ENCODE measurements at places on chromosomes 1 and 21.
A peak's percentile ranks its signal among the peaks of the same experiment; 100 is the strongest.

DNA sequence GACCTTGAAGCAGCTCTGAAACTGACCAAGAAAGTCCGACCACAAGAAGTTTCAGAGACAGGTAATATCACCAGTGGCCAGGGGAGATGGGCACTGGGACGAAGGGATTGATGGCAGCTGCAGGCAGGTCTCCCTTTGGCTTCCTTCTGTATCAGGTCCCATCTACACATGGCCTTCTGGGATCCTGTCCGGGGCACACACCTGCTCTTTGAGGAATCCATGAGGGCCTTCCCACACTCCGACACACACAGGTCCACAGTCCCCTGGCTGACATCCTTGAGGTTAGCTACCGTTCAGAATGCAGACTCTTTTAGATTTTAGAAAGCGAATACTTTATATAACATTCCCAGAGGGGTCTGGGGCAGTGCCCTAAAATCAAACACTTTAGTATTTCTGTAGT lies 26.5 kb upstream of the TMEM125 start:
- DNase-seq: no peak

DNA sequence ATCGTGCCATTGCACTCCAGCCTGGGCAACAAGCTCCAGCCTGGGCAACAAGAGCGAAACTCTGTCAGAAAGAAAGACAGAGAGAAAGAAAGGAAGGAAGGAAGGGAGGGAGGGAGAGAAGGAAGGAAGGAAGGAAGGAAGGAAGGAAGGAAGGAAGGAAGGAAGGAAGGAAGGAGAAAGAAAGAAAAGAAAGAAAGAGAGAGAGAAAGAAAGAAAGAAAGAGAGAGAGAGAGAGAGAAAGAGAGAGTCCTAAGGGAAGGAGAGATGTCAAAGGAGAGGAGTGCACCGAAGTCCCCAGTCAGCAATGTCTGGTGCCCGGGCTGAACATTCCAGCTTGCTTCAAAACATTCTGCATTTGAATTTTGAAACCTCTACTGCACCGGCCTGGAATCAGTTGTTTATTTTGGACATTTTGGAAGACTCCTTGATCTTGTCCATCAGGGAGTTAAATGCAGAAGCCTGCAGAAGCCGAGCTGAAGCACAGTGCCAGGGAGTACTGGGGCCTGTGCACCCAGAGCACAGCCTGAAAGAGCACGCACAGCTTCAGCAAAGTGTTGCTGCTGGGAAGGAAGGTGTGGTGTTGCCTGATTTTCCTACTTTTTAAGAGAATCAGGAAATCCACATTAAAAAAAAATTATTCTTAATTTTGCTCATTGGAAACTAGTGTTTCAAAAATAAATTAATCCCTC lies 3.7 kb upstream of the IGSF3 start:
- DNase-seq: no peak

DNA sequence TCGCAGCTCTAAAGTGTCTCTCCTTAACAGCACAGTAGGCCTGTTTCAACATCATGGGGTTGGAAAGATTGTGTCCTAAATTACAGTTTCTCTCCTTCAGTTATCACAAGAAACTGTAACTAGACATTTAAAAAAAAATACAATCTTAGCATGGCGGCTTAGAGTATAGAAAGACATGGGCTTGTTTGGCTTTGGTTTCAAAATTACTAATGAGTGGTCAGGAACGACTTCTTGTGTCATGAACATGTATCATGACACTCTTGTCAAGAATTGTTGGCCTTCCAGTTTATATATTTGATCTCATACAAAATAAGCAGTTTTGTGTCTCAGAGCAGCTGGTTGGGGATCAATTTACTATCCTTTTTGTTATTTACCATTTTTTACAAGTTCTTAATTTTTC lies 2.1 kb downstream of the GJA8 start:
- no peak for DNase-seq

DNA sequence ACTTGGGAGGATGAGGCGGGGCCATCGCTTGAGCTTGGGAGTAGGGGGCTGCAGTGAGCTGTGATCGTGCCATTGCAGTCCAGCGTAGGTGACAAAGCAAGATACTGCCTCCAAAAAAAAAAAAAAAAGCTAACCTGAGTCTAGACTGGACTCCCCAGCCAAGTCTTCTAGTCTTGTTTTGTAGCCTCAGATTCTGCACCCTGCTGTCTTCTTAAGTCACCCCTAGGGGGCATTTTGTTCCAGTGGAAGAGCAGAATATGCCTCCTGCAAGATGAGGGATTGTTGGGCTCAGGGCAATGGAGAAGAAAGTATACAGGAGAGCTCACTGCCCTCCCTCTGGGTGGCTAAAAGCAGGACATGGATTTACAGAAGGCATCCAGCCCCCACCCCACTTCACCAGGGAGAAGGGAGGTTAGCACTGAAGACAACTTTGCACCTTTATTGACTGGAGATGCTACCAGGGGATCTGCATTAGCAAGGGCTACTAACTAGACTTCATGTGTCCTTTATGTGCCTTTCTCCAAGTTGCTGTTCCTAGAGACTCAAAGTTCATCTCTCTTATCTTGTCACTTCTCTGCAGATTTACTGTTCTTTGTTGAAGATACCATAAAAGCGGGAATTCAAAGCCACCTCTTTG lies 15.3 kb upstream of the RNF187 start:
- no peak for DNase-seq

- DNase-seq: no peak
Observed at GRCh38 chr1:88768816-88769215, 84.7 kb downstream of the PKN2 start.

DNA sequence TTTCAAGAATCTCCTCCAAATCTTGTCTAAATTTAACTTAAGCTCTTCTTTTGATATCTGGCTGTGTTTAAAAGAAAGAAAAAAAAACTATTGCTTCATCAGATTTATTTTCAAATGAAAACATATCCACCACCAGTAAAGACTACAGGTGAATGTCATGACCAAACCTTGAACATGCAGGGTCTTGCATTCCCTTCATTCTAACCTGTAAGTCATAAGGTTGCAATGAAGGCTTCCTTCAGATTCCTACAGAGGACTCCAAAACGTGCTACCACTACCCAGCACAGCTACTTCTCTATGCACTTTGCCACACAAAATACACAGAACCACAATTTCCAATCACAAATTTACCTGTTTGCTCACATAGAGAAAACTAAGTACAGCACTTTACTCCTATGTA lies 26.3 kb downstream of the FRRS1 start:
- no peak for DNase-seq

DNA sequence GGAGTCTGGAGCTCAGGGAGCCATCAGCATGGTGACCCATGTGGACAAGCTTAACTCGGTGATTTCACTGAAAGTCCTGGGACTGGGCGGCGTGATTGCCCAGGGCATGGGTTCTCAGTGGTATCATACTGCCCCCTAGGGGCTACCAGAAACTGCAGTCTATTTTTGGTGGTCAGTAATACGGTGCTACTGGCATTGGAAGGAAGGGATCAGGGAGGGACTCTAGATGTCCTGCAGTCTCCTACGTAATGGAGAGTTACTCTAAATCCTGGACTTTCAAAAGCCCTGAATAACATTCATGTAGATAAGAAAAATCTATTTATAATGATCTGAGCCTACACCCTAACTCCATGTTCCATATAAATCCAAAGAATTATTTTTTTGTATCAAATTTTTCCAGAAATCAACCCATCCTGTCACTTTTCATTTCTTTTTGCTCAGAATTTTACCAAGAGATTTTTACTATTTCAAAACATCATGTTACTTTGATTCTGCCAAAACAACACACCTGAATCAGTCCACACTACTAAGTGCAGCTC lies 37.3 kb downstream of the PABPC4 start:
- no peak for DNase-seq

GRCh38 chr1:234827656-234828055 lies 217.7 kb upstream of the IRF2BP2 start:
- no peak for DNase-seq

GRCh38 chr1:77680173-77680572 lies 2.3 kb downstream of the ZZZ3 start:
- DNase-seq: no peak

DNA sequence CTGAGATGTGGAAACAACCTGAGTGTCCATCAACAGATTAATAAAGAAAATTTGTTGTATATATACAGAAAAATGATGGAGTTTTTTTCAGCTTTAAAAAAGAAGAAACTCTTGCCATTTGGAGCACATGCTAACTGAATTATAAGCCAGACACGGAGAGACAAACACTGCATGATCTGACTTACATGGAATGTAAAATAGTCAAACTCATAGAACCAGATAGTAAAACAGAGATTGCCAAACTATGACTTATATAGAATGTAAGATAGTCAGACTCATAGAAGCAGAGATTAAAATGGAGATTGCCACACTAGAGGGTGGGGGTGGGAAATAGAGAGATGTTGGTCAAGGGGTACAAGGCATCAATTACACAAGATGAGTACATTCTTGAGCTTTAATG lies 1786.6 kb downstream of the PLA2G4A start:
- DNase-seq: peak; percentile 43

DNA sequence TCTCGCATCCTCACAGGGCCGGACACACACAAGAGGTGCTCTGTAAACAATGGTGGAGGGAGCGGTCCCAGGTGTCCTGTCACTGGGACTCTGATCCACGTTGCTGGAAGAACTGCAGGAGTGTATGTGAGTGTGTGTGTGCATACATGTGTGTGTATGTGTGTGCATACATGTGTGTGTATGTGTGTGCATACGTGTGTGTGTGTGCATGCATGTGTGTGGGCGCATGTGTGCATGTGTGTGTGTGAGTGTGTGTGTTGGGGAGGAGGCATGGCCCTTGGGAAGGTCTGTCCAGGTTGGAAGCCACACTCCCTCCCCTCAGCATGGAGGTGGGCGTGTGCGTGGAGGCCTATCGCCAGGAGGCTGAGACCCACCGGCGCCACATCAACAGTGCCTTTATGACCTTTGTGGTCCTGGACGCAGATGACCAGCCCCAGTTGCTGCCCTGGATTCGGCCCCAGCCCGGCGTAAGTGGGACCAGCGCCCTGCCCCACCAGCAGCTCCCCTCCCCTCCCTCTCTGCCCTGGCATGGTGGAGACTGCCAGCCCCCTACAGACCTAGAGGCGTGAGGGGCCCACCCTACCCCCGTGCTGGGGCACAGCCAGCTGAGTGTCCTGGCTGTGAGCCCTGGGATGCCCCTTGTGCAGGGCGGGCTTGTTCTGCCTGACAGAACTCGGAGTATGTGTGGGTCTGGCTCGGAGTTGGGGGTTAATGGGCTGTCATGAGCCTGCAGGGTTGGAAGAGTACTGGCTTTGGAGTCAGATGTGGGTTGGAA lies 22.2 kb downstream of the FAM151A start:
- no peak for DNase-seq

- DNase-seq: peak; percentile 55
Observed at GRCh38 chr1:179141592-179142251, 59.9 kb downstream of the TOR3A start.

GRCh38 chr1:27603309-27603680 lies 649 bp downstream of the AHDC1 start:
- no peak for DNase-seq

- no peak for DNase-seq
Observed at GRCh38 chr1:54763816-54764132, 549 bp downstream of the PARS2 start.

GRCh38 chr1:97252076-97252475 lies 530.5 kb downstream of the PTBP2 start:
- peak; percentile 48 for DNase-seq

GRCh38 chr21:42213082-42213774 lies 5.7 kb upstream of the ABCG1 start:
- no peak for DNase-seq

- no peak for DNase-seq
Observed at GRCh38 chr1:76944942-76945341, 77.7 kb downstream of the ST6GALNAC5 start.

DNA sequence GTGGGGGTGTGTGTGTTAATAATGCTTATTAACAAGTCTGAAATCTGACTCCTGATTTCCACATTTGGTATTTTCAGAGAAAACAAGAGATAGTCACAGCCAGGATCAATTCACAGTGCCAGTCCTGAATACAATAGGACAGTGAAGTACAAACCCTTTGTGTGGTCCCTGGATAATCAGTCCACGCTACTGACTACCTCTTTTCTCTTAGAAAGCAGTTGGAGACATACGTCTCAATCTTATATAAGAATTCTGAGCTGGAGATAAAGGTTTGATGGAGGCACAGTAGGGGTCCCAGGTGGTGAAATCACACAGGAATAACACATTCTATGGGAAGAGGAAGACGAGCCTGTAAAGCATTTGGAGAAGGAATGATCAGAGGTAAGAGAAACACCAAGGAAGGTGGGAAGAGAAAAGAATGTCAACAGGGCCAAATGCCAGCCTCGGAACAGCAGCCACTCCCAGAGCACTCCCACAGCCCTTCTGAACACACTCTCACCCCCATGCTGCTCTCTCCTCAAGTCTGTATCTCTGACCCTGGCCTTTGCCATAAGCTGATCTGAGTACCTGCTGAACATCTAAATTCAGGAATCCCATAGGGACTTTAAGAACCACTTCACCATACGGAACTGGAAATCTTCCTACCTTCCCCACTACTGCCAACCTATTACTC lies 48.6 kb downstream of the TRAF5 start:
- DNase-seq: no peak

DNA sequence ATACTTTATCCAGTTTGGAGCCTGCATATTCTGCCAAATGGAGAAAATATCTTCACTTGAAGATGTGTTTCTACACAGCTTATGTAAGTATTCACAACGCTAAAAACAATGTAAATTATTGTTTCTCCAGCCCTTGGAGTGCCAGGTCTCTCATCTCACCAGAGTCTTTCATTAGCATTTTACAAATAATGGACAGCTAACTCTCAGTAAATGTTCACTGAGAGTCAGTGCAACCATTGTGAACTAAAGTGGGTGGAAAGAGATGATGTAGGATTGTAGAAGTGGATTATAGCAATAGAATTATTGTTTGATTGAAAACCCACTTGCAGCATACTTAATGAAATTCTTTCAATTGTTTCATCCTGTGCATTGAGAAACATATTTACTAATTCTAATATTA lies 8.3 kb upstream of the FAM177B start:
- DNase-seq: no peak

DNA sequence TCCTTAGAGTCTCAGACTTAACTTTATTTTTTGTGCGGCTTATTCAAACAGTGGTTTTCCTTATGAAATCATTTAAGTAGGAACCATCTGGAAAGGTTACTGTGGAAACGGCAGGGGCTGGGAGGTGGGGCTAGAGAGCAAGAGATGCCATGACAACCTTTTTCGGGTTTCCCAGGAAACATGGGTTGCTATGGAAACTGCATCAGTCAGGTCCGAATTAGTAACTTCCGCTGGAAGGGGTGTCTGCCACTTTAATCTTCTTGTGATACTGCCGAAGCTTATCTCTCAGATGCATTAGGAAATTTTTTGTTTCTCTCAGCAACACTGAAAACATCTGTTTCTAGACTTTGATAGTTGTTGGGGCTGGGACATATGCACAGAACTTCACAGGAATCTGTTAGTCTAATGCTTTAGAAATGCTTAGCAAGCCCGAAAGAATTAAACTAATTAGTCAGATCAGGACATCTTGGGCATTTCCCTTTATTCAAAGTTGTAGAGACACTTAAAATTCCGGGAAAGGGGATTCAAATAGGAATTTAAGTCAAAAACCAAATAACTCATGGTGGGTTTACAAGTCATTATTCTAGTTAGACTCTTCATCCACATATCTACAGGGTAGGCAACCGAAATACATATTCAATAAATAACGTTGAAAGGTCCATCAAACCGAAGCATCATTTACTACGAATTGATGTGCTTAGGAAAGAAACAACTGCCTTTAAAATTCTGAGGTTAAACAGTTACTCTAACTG lies 2.6 kb downstream of the KCNA3 start:
- DNase-seq: peak; percentile 5

GRCh38 chr1:236480758-236481436 lies 42.9 kb upstream of the LGALS8 start:
- DNase-seq: no peak
